ENCODE measurements at places on chromosomes 6 and 20.

DNA sequence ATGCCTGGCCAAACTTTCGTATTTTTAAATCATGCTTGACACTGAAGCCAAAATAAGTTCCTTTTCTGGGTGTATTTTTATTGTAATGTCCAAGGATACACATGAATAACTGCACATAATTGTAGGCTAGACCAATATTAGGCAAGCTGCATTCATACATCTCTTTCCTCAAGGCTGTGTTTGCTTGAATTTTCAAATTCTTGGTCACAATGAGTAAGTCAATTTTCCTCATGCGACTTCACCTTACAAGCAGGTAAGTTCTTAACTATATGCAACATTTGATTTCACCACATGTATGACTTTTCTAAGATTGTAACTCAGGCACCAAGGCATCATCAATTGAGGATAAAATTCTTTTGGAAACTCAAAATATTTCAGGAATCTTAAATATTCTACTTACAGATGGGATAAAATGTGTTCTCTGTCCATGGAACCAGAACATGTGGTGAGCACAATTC, 112.4 kb upstream of the ZNF217 start:
- no peak for DNase-seq

DNA sequence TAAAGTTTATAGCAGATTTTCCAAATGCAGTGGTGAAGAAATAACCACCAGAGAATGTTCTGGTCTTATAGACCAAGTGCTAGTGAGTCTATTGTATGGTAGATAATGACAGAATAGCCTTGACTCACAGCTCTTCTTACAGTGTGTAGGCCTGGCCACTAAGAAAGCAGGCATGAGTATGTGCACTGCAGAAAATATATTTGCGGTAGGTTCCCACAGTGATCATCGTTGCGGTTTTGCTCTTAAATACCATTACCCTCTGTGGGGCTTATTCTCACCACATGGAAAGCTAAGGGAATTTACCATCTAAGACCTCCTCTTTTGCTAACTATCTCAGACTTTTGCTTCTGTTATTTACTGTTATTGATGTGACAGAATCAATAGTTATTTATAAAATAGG, 212.3 kb upstream of the SYNDIG1 start:
- DNase-seq, result no peak

- no peak for DNase-seq
These were observed 118.1 kb downstream of the CEBPB start for GRCh38 chr20:50308513-50309279.

DNA sequence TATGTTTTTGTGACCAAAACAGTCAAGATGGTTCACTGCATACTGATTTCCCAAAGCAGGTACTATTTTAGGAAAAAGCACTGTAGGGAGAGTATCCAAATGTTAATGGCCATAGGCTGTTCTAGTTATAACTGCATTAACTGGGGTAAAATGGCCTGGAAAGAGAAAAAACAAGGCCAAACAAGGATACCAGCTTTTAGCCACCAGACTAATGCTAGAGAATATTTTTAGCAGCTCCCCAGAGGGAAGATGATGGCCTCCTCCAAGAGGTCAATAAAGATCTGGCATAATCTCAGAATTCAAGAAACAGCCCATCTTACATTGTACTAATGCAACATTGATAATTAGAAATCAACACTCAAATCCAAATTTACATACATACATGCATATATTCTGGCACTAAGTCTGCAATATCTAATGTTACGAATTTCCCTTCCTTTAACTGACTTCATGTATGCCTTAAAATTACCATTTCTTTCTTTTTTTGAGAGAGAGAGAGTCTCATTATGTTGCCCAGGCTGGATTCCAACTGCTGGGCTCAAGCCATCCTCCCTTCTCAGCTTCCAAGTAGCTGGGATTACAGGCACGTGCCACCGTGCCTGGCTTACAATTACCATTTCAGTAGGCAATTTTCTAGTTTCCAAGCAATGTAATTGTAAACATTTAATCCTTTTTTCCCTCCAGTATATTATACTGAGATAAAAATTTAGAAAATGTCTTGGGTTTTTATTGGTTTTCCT, 9.3 kb downstream of the COX7A2 start:
- DNase-seq, result no peak
